G401 (cell line): ENCODE measurements at places on chromosomes 7 and 10. TPM values are rescaled to one million over a fixed set of nuclear protein-coding genes. Genes with fewer than 3 reads are reported as not detected.

The LGI1 gene
- total RNA-seq: 71.8 and 92.7 TPM in 2 replicates

The OLAH gene
- not detected in 2 replicates for total RNA-seq

The LAMB1 gene
- 4.3 and 5.9 TPM in 2 replicates for total RNA-seq

The SH2B2 gene
- total RNA-seq: 31.6 and 43.6 TPM in 2 replicates

The WNT8B gene
- total RNA-seq: 0.44 TPM in 1 of 2 replicates, not detected in the other

The AP3M1 gene
- 4.0 and 10.9 TPM in 2 replicates for total RNA-seq

- no peak for DNase-seq
Observed at GRCh38 chr7:92615861-92616260, 25.7 kb upstream of the FAM133B start.

DNA sequence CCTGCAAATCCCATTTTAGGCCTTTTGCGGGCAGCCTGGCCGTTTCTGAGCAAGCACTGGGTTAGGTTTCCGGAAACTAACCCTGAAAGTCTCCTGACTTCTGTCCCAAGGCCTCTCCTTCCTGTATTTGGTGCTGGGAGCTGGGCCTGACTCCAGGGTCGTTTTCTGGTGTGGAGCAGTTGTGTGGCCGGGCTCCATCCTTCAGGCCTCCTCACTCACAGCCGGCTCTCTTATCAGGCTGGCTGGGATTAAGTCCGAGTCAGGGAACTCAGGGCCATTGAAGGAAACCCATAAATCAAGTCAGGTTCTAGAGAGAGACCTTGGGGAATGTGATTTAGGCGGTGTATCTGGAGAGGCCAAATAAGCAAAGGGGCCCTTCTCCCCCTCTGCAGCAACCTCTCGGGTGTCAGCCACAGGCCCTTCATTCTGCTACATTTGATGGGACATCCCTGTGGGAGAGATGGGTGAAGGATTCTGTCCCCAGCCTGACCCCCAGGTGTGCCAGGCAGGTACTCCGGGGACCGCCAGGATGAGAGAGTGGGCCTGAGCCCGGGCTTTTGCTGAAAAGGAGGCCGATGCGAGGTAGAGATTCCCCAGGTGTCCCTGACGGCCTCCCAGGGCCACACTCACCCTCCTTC lies 3.3 kb downstream of the GATA3 start:
- DNase-seq: no peak

GRCh38 chr7:46649876-46650275 lies 728.8 kb upstream of the IGFBP3 start:
- DNase-seq: no peak

DNA sequence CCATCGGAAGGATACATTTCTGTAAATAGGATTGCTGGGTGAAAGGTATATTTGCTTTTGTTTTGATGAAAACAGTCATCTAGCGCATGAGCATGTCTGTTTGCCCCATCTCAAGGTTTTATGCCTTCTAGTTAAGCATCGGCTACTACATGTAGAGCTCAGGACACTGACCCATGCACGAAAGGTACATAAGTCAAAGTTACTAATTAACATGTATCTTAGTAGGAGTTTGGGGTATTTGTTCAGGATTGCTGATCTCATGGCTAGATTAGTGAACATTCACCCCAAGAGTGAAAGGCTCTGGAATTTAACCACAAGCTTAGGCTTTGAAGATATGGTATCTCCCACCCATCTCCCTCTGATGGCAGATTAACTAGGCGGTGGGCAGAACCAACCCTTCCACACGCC lies 91.5 kb downstream of the RBM20 start:
- no peak for DNase-seq

GRCh38 chr7:33714208-33714607 lies 191.1 kb upstream of the BMPER start:
- DNase-seq: no peak

DNA sequence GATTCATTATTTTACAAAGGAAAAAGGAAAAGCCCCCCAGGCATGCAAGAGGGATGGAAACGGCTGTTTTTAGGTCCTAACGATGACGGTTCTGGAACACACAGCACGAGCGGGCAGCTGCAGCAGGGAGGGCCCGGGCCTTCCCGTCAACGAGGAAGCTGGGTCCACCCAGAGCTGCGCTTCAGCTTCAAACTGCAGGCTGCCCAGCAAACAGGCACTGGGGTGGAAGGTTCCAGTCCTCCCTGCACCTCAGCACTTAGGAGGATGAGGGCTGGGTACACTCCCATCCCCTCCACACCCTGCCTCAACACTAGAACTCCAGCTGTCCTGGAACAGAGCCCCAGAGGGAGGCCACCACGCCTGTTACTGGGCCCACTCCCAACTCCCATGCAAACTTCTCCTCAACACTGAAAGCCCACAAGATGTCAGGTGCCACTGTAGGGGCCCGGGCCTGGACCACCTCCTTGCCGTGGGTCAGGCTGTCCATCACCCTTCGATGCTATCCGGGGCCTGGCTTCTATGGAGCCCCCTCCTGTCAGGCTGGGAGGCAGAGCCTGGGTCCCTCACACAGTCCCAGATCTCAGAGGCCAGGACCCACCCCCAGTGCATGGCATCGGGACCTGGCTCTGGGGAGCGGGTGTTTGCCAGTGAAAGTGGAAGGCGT lies 33.0 kb downstream of the PAPOLB start:
- DNase-seq: no peak

DNA sequence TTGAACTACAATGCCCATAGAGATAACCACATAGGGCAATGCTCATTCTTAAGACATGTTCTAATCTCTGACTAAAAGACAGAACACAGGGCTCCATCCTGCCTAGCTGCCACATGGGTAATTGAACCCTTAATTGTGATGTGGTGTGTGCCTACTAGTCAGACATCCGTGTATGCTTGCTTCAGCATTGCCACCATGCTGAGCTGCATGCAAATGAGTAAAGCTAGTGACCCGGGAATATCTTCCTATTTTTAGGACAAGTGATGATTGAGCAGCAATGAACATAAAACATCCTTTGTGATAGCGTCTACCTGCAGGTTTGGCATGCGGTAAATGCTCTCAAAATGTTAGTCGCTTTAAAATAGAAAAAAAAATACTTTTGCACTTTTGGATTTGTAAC lies 115.8 kb downstream of the MAGI2 start:
- DNase-seq: peak; percentile 86

DNA sequence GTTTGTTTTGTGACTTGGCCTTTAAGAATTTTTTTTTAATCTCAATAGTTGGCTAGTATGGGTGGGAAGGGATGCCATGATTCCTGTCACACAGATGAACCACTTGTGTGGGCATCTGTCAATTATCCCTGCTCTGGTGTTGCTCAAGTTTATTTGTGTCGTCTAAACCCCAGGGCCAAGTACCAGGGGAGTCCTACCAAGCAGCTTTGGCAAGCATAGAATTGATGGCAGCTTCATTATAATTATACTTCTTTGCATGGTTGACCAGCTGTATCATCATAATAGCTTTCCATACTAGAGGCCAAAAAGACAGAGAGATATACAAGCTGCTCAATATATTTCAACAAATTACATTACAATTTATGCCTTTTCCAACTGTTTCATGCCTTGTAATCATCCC lies 30.4 kb downstream of the SUGCT start:
- DNase-seq: peak; percentile 14

GRCh38 chr10:124611738-124612137 lies 132.4 kb downstream of the FAM53B start:
- DNase-seq: no peak

- DNase-seq: peak; percentile 47
Observed at GRCh38 chr10:93837822-93838221, 56.0 kb upstream of the SLC35G1 start.

GRCh38 chr7:26439521-26440232 lies 148.0 kb downstream of the SNX10 start:
- peak; percentile 24 for DNase-seq

GRCh38 chr7:111647881-111648280 lies 85.6 kb upstream of the IMMP2L start:
- DNase-seq: no peak

- no peak for DNase-seq
Observed at GRCh38 chr10:101442456-101442800, 88.5 kb downstream of the BTRC start.

DNA sequence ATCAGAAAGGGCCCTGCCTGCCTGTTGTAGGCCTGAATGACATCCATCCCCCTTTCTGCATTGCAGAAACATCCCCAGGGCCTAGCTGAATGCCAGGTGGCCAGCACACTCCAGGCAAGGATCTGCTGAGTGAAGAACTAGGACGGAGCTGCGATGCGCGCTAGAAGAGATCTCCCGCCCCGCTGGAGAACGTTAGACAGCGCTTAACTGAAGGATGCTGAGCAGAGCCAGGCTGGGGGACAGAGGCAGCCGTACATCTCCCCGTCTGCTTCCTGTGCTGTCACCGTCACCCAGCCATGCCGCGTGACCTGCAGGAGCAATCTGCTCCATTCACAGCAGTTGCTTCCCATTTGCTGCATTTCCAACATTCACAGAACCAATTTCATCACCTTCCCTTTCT lies 73.3 kb downstream of the FAM53B start:
- peak; percentile 88 for DNase-seq

DNA sequence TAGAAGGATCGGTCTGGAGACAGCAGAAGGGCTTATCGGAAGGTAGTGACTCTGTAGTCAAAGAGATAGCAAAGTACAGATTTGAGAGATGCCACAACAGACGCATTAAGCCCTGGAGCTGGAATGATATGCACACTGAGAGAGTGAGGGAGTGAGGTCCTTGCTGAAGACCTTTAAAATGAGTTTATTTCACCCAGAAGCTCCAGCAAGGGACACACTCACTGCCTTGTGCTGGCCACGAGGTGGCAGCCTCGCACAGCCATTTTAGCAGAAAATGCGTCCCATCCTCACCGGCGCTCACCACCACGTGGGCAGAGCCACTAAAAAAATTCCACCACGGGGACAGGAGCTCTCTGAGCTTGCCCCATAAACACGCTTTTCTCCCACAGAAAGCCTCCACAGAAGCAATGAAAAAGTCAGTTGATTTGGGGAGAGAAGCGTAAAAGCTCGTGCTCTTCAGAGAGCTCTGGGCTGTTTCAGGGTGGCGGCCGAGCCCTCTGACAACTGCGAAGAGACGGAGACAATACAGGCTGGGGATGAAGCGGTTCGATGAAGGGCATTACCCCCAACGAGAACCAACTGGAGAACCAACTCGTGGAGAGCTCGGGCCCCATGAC lies 163.0 kb upstream of the KLF14 start:
- peak; percentile 74 for DNase-seq

DNA sequence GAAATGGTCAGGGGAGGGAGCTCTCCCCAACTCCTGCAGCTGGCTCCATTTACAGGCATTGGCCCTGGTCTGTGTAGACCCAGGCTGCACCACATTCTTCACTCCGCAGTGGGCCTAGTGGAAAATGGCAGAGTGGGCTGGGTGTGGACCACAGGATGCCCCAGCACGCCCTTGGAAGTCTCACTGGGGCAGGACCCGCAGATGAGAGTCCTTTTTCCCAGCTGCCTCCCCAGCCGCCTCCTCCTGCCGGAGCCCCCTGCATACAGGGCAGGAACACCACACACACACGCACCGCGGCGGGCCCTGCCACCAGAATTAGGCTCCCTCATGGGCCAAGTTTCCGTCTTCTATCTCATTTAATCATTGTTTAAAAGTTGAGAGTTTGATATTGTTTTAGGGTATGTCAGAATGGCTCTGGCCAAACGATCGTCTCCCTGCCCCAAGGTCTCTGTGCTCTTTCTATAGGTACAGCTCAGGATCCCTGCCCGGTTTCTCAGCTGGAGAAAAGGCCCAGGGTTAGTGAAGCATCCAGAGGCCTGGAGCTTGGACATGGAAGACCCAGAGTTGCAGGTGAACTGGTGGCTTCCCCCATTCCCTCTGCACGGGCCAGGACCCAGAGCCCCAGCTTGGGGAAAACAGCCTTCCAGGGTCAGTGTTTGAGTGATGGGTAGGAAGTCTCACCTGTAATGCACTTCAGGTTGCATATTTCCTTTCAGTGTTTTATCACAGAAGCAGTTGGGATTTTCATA lies 42.0 kb downstream of the ZNF467 start:
- no peak for DNase-seq

DNA sequence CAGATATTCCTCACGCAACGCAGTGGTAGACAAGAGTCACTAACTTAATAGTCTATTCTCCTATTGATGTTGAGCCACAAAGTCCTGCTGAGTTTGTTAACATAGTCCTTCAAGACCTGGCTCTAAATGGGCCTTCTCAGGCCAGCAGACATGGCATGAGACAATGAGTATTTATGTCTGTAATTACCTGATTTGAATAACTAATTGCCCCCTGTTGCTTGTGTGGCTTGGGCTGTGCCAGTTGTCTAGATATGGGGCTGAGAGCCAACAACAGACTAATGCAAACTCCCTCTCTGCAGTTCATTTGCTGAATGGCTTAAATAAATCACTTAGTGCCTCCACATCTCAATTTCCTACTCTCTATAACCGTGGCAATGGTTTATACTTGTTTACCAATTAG lies 65.5 kb upstream of the VWC2 start:
- DNase-seq: peak; percentile 23

GRCh38 chr7:85038466-85038865 lies 148.4 kb downstream of the SEMA3D start:
- DNase-seq: no peak

DNA sequence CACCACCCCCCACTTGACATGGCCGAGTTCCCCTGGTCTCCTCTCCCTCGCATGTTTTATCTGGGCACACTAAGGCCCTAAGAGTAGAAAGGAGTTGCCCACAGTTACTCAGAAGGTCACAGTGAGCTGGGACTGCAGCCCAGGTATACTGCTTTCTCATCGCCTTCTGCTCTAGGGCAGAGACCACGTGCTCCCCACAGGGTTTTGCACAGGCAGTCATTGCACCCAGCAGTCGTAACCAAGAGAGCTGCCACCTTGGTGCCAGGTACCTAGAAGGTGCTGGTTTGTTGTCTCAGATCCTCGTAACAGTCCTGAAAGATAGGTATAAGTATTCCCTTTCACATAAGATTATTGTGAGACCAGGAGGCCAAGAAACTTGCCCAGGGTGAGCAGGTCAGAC lies 1.8 kb downstream of the MINDY4 start:
- no peak for DNase-seq

DNA sequence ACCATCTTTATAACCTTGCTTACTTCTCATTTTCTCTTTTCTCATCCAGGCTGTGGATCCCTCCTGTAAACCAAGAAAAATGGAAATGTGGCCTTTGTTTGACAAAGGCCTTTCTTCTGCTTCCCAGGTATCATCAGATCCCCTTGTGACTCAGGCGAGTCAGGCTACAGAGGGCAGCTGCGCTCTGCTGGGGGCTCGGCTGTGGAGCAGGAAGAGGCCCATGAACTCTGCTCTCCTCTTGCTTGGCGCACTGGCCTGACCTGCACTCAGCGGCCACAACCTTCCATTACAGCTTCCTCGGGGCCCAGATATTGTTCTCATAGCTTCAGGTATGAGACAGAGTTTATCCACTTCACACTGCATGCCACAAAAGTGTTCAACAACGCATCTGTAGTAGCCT lies 457.6 kb upstream of the COBL start:
- no peak for DNase-seq
